ENCODE measurements at places on chromosomes 4 and X.

DNA sequence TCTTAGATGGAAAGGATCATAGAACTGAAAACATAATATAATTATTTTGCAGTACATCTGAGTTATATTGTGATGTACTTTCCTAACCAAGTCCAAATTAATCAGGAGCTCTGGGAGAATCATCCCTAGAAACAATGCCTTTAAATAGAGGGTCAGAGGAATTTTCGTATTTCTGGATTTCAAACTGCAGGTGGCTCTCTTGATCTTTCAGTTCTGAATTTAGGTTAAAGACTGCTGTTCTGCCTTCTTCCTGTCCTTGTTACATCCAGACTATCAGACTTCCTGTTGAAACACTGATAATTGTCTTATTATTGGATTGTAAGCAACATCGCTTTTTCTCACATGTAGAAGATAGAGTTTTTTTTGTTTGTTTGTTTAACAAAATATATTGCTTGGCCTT is 142.7 kb downstream of the RPA4 start:
- no peak overlapping the region for H3K27ac ChIP-seq
- H3K4me1 ChIP-seq: no peaks in the 10 kb centered on the region
- DNase-seq: no peak
- H3K4me3 ChIP-seq: no peak overlapping the region
- H3K36me3 ChIP-seq: no peaks in the 10 kb centered on the region

DNA sequence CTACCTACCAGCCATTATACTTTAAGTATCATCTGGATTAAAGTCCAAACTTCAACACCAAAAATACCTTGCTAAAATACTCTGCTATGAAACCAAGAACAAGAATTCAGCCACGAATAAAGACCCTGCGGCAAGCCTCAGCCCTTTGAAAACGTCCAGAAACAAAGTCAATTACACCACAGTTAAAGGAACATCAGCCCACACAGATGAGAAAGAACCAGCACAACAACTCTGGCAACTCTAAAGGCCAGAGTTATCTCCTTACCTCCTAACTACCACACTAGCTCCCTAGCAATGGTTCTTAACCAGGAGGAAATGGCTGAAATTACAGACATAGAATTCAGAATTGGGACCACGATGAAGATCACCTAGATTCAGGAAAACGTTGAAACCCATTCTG is 23.4 kb downstream of the ABCB7 start:
- peaks cover 11% of the 10 kb centered on the region for H3K36me3 ChIP-seq
- no peak overlapping the region for H3K4me3 ChIP-seq
- no peak for DNase-seq
- H3K4me1 ChIP-seq: peaks cover 22% of the 10 kb centered on the region
- no peak overlapping the region for H3K27ac ChIP-seq

DNA sequence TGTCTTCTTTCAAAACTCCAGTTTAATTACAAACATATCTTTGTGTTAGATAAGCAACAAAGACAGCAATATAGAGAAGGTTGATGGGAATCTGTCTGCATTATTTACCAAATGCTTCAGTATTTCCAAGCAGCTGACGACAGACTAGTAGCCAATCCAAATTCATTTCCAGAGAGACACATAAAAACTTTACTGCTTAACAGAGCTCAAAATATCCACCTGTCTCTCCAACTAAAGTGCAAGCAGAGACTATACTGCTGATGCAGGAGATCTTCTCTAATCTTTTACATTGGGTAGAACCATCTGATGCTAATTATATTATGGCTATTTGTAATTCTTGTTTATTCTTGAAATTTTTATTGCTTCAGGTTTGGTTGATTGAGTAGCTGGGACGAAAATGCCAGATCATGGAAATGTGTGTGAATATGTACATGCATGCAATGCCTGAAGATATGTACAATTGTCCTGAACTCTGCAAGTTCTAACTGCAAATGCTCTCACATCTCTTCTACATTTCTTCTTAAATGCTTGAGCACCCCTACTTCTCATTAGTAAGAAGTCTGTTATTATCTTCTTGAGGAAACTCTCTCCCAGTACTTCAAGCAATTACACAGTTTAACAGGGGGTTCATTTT is 200.0 kb downstream of the PDHA2 start:
- H3K36me3 ChIP-seq: no peaks in the 10 kb centered on the region
- no peak for DNase-seq
- no peaks in the 10 kb centered on the region for H3K27me3 ChIP-seq
- H3K4me3 ChIP-seq: no peak overlapping the region

- no peaks in the 10 kb centered on the region for H3K36me3 ChIP-seq
- no peaks in the 10 kb centered on the region for H3K4me1 ChIP-seq
- peaks cover 2% of the 10 kb centered on the region for H3K27me3 ChIP-seq
- DNase-seq: no peak
- no peak overlapping the region for H3K27ac ChIP-seq
These were observed 46.2 kb downstream of the GUCY1B1 start for GRCh38 chr4:155805016-155805415.

DNA sequence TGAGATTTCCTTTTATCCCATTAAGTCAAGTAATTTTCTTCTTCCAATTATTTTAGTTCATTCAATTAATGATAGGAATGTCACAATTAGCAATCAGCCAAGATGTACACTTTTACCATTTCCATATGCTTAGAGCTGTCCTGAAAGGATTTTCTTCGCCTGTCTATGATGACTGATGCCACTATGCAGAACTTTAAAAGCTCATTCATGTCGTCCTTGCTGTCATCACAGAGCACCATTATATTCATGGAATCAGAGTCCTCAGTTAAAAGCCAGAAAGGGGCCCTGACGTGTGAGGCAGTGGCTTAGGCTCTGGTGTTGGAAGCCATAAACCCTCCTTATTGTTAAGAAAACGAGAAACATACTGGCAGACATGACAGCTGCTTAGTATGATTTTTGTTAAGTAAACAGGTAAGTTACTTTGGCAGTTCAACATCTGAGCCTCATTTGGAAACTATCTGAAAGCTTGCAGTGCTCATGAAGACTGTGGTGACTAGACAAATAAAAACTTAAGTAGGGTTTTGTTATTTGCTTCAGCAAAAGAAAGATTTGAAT is 73.1 kb downstream of the HHIP start:
- H3K4me1 ChIP-seq: no peaks in the 10 kb centered on the region
- H3K4me3 ChIP-seq: no peak overlapping the region
- H3K27ac ChIP-seq: no peak overlapping the region
- H3K36me3 ChIP-seq: no peaks in the 10 kb centered on the region
- no peaks in the 10 kb centered on the region for H3K27me3 ChIP-seq

DNA sequence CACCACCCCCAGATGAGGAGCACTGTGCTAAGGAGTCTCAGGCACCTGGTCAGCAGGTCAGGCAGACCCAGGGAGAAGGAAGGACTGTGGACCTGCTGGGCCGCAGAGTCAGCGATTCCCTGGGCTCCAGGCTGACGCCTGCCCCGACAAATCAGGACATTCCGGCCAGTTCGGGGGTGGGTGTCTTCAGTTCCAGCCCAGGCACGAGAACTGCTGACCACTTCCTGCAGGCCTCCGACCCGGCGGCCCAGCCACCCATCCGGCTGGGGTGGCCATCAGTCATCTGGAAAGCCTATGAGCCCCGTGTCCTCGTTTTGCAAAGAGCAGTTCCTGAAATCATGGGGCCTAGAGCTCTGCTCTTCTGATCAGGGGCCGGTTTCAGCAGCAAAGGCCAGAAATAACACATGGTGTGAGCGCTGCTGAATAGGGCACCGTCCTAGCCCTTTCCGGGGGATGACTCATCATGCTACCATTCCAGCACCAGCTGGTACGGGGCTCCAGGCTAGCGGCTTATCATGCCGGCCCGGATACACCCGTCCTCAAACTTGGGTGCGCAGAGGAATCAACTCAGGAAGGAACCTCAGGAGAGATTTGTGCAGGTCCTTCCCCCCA is 7.8 kb upstream of the SH3TC1 start:
- no peak overlapping the region for H3K27ac ChIP-seq
- H3K4me1 ChIP-seq: no peaks in the 10 kb centered on the region
- H3K27me3 ChIP-seq: peaks cover 9% of the 10 kb centered on the region

GRCh38 chr4:167222099-167222498 is 12.2 kb downstream of the SPOCK3 start:
- H3K27me3 ChIP-seq: no peaks in the 10 kb centered on the region
- no peaks in the 10 kb centered on the region for H3K4me1 ChIP-seq
- H3K36me3 ChIP-seq: no peaks in the 10 kb centered on the region
- H3K4me3 ChIP-seq: no peak overlapping the region
- no peak for DNase-seq

- H3K27me3 ChIP-seq: no peaks in the 10 kb centered on the region
- H3K4me1 ChIP-seq: no peaks in the 10 kb centered on the region
- H3K36me3 ChIP-seq: no peaks in the 10 kb centered on the region
- H3K27ac ChIP-seq: no peak overlapping the region
- no peak for DNase-seq
- H3K4me3 ChIP-seq: no peak overlapping the region
These were observed 120.2 kb downstream of the BMPR1B start for GRCh38 chr4:94877973-94878372.

GRCh38 chr4:107561481-107561880 is 158.6 kb downstream of the PAPSS1 start:
- no peak overlapping the region for H3K4me3 ChIP-seq
- H3K4me1 ChIP-seq: no peaks in the 10 kb centered on the region
- H3K36me3 ChIP-seq: no peaks in the 10 kb centered on the region
- H3K27ac ChIP-seq: no peak overlapping the region

- H3K4me1 ChIP-seq: no peaks in the 10 kb centered on the region
- no peaks in the 10 kb centered on the region for H3K27me3 ChIP-seq
- DNase-seq: no peak
- H3K36me3 ChIP-seq: no peaks in the 10 kb centered on the region
- no peak overlapping the region for H3K27ac ChIP-seq
These were observed 124.9 kb upstream of the CYSLTR1 start for GRCh38 chrX:78452356-78452755.

Data from activated T-helper 1 cell treated with anti-CD3 and anti-CD28 coated beads, Interleukin-12 subunit alpha, Interleukin-12 subunit beta, Interleukin-2, Interleukin-4 antibody, amounts not matched to agents 30 ng/mL and 10 ng/mL and 1 ng/mL, durations not matched to agents 14 hours and 24 hours and 36 hours (primary cell).